ENCODE measurements at places on chromosomes 2 and 18. TPM values are rescaled to one million over a fixed set of nuclear protein-coding genes. Genes with fewer than 3 reads are reported as not detected.

Gene LYPD6B
- total RNA-seq, result 8.0 TPM

Gene CYS1
- total RNA-seq, result 2.1 TPM

Gene NPPC
- total RNA-seq, result not detected

Gene EFEMP1
- total RNA-seq, result 292 TPM

Gene LYG2
- total RNA-seq, result not detected

Gene PRKAG3
- not detected for total RNA-seq

Gene LHCGR
- total RNA-seq, result not detected

DNA sequence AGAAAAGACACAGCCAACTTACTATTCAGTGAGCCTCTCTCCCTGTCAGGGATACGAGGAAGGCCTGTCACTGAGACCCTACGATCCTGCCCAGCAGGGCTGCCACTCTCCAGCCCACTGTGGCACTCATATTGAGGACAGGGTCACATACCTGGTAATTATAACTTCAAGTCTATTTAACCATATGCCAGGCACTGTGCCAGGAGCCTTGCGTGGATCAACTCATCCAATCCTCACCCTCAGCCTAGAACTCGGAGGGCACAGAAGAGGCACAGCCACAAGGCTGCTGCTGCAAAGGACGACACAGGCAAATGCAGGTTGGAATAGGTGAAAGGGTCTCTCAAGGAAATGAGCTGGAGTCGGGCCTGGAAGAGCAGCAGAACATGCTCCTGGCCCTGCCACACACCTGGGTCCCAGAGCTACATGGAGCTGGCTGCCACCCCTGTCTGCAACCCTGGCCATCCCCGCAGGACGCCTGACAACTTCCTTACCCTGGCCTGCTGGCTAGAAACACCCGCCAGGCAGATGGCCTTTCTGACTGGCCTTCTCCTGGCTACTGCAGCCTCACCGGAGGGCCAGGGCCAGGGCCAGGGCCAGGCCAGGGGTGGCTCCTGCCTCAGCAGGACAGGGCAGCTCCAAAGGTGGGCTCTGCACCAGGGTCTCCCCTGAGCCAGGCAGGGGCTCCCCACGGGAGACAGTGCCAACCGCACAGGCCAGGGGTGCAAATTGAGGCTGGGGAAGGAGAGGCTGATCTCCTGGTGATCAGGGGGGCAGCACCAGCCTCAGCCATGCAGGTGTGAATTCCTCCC, 32.1 kb upstream of the SLC66A3 start:
- no peak for DNase-seq

DNA sequence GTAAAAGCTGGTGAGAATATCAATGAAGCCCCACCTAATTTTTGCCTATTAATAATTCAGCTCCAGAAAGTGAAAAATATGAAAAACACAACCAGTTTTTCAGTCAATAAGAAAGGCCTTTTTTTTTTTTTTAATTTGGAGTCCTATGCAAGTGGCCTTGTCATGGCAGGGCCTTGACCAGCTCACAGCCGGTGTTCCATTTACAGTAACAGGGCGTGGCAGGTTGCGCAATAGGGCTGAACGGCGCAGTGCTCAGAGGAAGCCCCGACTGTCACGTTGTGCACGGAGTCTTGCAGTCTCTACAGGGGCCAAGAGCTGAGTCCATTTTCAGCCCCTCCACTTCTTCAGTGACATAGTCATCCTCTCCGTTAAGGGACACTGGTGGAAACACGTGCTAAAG, 184.1 kb upstream of the FN1 start:
- no peak for DNase-seq

- no peak for DNase-seq
These were observed 427.7 kb downstream of the TGIF1 start for GRCh38 chr18:3877678-3878077.

- no peak for DNase-seq
These were observed 7.7 kb upstream of the ICOS start for GRCh38 chr2:203928849-203929248.

- no peak for DNase-seq
These were observed 16.8 kb upstream of the TMEM131 start for GRCh38 chr2:98012561-98012991.

- no peak for DNase-seq
These were observed 22.0 kb upstream of the PNO1 start for GRCh38 chr2:68135448-68136320.

- DNase-seq, result peak; percentile 30
These were observed 75.8 kb upstream of the SLC1A4 start for GRCh38 chr2:64913357-64913869.

- no peak for DNase-seq
These were observed 802.0 kb downstream of the DCC start for GRCh38 chr18:53142005-53142404.

DNA sequence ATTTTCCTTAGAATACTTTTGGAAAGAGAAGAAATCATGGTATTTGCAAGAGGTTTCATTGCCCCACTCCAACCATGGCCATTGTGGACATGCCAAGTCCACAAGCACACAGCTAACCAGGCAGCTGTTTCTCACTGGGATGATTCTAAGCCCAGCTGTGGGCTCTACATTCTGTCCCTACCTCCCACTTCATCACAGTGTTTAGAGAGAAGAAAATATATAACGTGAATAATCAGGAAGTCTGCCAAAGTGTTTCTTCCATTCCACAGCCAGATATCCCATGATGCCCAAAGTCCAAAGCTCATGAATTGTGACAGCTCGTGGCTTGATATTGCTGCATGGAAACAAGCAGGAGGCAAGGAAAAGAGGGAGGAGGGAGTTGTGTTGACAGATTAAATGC, 433.7 kb upstream of the GYPC start:
- DNase-seq, result no peak

DNA sequence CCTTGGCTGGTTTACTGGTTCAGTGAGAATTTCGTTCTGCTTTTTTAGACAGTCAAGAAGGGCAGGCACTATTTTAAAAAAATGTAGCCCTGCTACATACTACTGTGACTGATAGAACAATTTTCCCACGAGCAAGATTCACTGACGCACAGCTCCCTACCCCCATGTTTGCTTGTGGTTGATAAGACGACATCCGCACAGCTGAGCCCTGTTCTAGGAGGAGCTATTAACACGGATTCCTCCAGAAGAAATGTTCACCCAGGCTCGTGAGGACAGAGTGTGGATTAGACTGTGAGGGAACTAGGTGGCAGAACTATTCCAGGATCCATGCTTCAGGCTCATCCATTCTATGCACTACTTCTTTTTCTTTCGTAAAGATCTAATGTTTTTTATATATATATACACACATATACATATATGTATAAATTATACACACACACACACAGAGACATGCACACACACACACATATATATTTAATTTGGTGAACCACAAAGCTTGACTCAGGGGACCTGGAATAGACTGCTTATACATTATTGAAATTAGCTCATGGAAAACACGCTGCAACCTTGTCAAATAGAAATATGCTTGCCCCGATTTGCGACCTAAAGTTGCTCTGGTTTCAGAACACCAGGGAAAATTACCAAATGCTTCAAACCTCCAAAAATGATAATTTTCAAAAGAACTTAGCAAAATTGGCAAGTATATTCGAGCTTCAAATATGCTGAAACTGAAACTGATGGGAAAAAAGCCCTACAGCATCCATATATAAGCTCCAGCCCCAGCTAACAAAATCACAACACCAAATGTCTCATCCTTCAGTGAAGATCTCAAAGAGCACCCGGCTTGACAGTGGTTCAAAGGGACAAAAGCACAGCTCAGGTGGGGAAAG, 370.4 kb downstream of the SOCS6 start:
- peak; percentile 59 for DNase-seq
